ENCODE measurements at places on chromosomes 6 and 20.

GRCh38 chr20:16262594-16262993, 310.7 kb downstream of the KIF16B start:
- no peak for DNase-seq

GRCh38 chr6:14964556-14965270, 281.2 kb upstream of the JARID2 start:
- DNase-seq = no peak

DNA sequence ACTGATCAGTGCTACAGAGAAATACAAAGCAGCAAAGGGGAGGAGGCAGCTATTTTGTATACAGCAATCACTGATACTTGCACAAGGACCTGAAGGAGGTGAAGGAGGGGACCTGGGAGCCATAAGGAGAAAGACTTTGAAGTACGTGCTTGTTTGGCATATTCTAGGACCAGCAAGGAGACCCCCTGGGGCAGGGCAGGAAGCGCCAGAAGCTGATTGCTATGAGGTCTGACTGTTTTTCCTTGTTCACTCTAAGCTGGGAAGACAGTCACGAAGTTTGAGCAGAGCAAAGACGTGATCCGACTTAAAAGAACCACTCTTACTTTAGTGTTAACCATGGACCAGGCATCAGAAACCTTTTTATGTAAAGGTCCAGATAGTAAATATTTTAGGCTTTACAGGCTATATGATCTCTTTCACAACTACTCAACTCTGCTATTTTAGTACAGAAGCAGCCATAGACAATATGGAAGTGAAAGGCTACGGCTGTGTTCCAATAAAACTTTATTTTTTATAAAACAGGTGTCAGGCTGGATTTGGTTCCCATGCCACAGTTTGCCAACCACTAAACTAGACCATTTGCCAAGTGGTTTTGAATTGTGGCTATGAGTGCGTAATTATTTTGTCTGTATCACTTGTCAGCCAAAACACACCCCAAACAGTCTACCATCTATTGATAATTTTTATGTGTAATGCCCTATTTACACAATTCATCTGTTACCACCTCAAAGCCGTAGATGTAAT, 217.9 kb downstream of the PRL start:
- peak; percentile 28 for DNase-seq

DNA sequence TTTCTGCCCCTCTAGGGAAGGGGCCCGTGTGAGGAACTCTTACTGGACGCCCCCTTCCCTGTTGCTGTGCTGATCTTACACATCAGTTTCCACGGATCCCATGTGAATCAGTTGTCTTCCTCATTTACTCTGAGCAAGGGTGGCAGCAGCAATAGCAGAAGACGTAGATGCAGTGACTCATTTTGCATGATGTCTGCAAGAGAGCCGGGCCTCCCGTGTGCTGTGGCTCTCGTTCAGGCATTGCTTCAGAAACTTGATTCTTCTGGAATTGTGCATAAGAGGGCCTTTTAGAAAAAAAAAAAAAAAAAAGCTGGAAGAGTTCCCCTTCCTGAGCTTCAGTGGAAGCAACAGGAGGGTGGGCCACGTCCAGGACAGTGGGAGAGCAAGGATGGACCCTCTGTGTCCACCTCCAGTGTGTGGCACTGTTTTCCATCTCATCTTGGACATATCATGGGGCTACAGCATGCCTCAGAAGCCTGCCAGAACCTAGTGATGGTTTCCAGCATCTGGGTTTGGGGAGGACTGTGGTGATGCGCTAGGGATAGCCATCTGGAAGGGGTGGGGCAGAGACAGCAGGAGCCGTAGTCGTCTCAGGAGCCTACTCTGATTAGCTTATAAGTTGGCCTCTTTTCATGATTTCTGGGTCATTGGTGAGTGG, 62.1 kb downstream of the FOXO3 start:
- no peak for DNase-seq

DNA sequence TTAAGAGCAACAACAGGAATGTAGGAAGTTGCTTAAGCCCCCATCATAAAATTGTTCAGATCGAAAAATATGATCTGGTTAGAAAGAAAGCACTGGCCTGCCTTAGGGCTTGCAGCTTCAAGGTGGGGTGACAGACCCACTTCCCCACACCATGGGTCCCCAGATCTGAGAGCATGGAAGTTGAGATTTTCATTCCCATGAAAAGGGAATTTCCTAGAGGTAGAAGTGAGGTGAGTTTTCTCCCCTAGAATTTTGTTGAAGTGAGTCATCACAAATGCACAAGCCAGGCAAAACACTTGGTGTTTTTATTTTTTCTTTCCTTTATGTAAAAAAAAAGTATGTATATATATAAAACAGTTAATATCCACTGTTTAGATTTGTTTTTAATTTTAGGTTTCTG, 213.6 kb upstream of the SUPT3H start:
- no peak for DNase-seq

- no peak for DNase-seq
Observed at GRCh38 chr20:41380551-41381193, 14.1 kb upstream of the EMILIN3 start.

- DNase-seq = no peak
Observed at GRCh38 chr6:328136-328670, 35.9 kb downstream of the DUSP22 start.

DNA sequence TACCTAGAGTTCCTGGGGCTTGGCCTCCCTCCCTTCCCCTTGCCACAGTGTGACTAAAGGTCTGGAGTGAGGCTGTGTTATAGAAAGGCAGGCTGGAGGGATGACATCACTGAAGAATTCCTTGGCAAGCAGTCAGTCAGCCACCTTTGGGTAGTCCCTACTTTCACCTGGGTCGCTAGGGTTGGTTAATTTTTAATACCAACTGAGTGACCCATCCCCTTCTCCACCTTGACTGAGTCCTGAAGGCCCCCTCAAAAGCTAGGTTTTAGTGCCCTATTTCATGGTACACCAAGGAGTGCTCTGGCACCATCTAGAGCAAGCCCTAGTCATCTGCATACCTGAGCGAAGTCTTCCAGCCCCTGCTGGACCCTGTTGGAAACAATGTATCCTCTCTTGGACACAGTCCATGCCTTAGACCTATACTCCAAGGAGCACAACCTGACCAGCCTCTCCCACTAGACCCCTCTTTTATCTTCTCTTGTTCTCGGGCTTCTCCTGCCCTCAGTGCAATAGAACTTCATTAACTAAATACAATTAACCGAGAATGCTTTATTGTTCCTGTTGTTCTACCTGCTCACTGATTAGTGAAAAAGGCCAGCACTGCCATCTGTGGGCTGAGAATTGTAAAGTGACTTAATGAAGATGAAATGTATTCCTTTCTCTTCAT, 44.6 kb downstream of the RIN2 start:
- DNase-seq = peak; percentile 41

GRCh38 chr6:146545581-146545980, 1.9 kb downstream of the RAB32 start:
- DNase-seq = no peak

DNA sequence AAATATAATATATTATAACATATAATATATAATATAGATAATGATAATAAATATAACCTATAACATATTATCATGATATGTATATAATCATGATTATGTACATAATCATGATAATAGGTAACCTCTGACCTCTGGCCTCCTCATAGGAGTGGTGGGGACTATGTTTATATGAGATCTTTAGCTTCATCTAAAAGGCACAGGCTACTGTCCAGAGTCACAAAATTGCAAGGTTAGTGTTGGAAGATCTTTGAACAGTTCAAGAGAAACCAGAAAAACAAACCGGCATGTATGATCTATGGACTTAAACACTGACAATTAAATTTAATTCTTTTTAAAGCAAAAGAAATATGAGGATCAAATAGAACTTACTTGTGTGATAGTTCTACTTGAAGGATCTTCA, 55.7 kb upstream of the TINAG start:
- no peak for DNase-seq

DNA sequence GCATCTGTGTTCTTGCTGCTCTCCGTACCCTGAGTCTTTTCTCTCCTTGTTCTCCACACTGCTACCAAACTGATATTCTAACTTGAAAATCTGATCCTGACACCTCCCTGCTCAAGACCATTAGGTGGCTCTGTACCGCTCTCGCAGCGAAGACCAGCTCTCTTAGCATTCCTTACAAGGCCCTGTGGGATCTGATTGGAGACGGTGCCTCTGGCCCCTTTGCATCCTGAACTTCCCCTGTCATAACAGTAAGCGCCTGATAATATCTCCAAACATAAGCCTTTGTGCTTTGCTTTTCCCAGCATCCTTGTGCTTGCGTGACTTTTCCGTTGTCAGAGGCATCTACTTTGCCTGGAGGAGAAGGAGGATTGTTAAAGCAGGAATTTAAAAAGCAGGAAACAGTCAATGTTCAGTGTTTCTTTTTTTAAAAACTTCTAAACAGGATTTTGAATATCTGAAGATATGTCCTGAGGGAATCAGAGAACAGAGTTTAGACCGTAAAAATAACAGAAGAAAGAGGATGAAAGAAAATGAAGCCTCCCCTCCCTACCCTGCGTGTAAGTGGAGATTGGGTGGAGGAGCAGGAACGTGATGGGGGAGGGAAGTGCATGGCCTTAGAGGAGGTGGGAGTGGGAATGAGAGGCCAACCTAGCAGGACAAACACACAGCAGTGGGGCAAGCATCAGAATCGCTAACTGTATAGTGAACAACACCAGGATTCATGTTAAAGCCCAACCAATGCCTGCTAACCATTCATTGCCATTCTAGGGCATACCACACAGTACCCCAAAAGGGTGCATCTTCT, 89.2 kb upstream of the STMND1 start:
- DNase-seq = peak; percentile 67

- no peak for DNase-seq
Observed at GRCh38 chr6:22643780-22644179, 74.4 kb downstream of the HDGFL1 start.

DNA sequence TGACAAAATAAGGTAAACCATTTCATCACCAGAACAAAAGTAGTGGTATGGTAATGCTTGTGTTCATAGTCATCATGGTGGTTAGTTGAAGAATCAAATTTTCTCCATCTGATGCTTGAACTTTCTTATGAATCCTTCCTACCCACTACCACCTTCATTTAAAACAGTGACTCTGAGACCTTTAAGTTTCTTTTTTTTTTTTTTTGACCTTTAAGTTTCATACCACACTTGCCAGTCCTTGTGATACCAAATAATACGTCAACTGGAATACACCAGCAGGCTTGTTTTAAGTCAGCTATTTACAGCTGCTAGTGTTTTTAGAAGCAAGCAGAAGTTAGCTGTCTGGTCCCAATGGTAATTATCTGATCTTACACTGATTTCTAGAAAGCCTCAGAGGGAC, 413.4 kb upstream of the SOX4 start:
- DNase-seq = no peak

DNA sequence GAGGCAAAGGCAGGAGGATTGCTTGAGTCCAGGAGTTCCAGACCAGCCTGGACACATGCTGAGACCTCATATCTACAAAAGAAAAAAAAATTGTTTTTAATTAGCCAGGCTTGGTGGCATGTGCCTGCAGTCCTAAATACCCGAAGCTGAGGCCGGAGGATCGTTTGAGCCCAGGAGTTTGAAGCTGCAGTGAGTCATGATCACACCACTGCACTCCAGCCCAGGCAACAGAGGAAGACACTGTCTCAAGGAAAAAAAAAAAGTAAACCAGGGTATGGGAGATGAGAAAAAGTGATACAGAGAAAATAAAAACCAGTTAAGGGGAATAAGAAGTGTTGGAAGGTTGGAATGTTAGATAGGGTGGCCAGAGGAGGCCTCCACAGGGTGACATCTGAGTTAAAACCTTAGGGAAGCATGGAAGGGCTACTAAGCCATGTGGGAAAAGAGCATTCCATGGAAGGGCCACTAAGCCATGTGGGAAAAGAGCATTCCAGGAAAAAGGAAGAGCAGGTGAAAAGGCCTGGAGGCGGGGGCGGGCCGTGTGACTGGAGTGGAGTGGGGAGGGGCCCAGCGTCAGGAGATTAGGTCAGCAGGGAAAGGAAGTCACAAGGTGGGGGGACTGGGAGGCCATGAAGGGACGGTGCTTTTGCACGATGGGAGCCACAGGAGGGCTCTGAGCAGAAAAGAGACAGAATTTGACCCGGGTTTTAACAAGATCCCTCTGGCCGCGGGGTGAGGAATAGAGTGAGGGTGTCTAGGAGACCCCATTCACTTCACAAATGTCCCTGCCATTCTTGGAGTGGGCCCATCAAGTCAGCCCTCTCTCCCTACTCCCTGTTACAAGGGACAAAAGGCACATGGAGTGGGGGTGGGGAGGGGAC, 18.3 kb downstream of the CPNE5 start:
- peak; percentile 66 for DNase-seq

DNA sequence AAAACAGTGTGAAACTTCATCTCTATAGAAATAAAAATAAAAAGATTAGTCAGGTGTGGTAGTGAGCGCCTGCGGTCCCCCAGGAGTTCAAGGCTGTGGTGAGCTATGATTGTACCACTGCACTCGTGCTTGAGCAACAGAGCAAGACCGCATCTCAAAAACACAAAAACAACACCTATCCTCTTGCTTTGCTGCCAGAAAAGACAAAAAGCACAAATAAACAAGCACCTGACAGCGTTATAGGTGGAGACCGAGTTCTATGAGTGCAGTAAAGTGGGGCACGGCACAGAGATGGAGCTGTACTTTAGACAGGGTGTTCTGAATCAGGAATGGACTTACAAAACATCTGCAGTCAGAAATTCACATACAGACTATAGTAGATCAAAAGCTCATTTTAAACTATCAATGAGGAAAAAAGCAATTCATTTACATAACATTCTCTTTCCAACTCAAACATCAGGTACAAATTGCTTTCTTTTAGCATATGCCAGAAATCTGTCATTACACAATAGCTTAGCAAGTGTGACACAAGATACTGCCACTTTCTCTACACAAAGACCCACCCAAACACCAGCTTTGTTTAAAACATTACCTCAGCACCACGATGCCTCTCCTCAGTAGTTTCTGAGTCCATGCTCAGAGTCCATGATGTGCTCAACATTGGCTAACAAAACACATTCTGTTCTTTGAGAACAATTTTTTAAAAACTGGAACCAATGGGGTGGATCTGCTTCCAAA, 10.1 kb downstream of the EZR start:
- no peak for DNase-seq

DNA sequence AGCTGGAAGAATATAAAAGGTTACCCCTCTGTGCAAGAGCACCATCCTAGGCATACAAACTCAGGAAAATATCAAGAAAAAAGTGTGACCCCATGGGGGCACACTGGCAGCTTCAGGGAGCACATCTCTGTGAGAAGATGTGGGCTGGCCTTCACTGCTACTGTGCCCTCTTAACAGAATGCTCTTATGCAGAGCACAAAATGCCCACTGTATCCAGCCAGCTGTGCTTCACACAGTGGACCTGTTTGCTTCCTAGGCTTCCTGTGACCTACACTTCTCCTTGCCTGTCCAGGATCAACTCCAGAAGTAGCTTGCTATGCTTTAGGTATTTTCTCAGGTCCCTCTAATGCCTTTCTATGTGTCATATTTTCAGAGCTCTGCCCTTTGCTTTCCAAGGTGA, 380.2 kb upstream of the MMS22L start:
- DNase-seq = no peak

Measured in iPS-NIHi11 (cell line).